ENCODE measurements at places on chromosomes 4 and X.

DNA sequence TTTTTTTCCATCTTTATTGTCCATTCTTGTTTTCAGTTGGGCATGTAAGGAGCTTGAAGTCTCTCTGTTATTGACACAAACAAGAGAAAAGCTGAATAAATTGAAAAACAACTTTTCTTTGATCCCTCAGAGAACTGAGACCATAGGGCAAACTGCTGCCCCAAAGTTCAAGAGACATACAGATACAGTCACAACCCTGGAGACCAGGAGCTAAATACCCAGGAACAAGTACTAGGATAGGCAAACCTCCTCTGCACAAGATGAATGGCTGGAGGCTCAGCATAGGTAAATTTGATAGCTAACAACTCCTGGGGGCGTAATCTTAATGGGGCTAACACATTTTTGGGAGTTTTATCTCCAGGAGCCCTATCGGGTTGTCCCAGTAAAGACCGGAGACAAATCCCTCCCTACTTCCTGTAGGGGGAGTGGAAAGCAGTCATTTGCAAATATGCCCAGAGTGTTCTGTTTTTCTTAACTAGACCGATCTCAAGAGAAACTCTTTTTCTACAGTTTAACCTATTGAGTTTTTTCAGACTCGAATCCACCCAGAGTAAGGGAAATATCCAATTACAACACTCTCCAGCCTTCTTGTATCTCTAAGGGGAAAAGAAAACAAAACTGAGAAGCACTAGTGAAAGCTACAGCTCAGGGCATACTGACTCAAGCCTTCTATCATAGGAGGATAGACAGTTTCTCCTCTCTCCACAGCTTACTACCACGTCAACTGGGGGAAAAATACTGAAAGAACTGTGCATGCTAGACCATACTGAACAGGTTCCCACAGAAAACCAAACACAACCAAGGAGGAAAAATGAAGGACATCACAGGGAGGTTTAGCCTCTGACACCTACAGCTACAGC is 23.1 kb downstream of the MAGEA8 start:
- peak; percentile 42 for DNase-seq

DNA sequence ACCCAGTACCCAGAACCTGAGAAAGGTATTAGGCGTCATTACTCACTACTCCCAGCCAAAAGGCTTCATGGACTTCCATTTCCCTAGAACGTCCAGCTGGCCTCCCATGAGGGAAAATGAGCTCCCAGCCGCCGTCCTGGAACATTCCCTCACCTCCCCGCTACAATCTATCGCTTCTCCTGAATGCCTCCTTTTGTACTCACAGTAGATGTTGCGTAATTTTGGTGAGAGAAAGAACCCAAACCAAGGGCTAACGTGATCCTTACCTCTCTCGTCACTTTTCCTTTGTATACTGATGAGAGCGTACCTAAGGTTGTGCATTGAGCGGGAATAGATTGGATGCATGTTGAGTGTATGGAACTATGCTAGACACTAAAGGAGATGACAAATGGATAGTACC is 161.9 kb downstream of the TENM3 start:
- no peak for DNase-seq

- no peak for DNase-seq
These were observed 29.8 kb downstream of the PRSS12 start for GRCh38 chr4:118322831-118323502.

DNA sequence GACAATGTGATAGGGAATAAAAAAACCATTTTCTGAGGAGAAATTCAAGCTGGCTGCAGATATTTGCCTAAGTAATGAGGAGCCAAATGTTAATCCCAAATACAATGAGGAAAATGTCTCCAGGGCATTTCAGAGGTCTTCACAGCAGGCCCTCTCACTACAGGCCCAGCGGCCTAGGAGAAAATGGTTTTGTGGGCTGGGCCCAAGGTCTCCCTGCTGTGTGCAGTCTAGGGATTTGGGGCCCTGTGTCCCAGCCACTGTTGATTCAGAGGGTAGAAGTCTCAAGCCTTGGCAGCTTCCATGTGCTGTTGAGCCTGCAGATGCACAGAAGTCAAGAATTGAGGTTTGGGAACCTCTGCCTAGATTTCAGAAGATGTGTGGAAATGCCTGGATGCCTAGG is 778.7 kb downstream of the CENPC start:
- DNase-seq: no peak

DNA sequence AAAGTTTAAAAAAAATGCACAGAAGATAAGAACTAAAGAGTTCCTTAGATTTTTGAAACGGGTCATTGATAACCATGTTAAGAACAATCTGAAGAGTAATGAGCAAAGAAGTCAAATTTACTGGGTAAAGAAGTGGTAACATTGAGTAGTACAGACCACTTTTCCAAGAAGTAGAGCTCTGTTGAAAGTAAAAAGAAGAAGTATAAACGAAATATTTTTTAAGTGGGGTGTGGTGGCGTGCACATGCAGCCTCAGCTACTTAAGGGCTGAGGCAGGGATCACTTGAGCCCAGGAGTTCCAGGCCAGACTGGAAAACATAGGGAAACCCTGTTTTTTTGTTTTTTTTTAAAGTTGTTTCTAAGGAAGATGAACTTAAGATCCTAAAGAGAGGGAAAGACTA is 68.5 kb downstream of the UBA6 start:
- no peak for DNase-seq

DNA sequence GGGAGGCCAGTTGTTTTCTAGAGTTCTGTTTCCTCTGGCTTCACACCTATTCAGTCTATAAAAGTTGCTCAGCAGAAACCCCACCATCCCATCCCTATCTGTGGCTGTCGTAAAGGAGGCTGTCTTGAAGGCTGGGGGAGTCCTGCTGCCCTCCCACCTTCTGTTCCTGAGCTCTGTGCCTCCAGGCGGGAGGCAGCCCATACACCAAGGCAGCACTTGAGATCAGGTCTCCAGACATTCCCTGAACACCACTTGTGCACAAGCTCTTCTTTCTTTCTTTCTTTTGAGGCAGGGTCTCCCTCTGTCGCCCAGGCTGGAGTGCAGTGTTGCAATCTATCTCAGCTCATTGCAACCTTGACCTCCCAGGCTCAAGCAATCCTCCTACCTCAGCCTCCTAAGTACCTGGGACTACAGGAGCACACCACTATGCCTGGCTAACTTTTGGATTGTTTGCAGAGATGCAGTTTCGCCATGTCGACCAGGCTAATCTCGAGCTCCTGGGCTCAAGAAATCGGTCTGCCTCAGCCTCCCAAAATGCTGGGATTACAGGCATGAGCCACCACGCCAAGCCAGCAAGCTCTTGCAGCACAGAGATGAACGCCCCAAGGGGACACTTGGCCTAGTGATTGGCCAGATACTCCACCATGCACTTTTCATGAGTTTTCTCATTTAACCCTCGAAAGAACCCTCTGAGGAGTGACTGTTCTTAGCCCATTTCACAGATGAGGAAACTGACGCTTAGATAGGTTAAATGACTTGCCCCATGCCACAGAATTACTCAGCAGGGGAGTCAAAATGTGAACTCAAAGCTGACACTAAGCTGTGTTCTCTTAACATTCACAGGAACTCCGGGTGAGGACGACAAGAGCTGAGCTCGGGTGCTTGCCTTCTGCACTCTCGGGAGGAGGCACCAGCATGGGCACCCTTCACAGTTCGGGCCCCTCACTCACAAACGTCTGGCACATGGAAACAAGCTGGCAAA is 55.8 kb upstream of the ENPP6 start:
- no peak for DNase-seq

GRCh38 chr4:113122066-113122465 is 72.6 kb downstream of the ANK2 start:
- DNase-seq: no peak

DNA sequence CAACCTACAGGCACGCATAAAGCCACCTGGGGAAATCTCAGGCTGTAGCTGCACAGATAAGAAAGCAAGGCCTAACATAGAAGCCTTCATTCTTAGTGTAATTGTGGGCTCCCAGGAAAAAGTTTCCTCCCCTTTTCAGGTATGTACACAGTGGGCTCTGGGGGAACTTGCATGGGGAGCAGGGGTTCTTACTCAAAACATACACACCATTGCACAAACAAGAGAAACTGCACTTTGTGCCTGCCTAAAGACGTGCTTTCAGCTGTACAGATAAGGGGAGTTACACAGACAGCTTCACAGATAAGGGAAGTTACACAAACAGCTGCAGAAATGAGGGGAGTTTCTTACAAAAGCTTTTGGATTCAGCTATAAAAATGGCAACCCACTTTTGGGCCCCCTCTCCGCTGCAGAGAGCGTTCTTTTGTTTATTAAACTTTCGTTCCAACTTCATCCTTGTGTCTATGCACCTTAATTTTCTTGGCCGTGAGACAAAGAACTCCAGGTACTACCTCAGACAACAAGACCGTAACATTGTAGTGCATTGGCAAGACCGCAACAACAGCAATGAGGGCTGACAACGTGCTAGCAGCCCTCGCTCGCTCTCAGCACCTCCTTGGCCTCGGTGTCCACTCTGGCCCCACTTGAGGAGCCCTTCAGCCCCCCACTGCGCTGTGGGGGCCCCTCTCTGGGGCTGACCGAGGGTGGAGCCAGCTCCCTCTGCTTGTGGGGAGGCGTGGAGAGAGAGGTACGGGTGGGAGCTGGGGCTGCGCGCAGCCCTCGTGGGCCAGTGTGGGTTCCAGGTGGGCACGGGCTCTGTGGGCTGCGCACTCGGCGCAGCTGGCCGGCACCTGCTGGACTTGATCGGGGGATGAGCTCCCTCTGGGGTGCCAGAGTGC is 317.5 kb downstream of the RAPGEF2 start:
- DNase-seq: no peak

DNA sequence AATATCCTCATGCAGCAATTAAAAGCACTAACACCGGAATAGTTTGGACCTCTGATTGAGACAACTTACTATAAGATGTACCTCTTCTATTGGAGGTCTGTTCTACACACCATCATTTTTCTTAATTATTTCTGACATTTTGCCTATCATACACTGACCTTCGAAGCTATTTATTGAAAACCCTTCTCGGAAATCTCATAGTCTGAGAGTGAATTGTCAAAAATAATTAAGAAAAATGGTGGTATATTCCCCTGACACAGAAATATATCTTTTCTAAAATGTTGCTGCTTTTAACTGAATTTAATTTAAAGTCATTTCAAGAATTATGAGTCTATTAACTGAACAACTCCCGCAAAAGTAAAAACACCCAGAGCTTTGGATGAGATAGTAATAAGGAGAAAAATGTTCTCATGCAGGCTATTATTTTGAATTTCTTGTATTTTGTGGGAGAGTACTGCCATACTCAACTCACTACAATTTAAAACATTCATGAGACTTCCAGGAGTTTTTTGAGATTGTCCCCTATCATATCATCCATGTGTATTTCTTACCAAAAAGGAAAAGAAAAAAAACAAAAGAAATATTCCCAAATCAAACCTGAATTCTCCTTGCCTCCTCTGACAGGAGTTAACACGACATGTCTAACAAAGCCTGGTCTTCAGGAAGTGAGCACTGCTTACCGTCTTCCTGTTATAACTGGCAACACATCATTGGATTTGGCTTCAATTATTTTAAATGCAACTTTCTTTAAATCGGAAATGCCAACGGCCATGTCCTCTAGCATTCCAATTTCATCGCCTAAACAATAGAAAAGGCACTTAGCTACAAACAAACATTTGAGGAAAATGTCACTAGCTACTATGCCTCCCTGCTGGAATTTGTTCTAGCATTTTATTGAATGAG is 485.3 kb downstream of the IL15 start:
- no peak for DNase-seq

DNA sequence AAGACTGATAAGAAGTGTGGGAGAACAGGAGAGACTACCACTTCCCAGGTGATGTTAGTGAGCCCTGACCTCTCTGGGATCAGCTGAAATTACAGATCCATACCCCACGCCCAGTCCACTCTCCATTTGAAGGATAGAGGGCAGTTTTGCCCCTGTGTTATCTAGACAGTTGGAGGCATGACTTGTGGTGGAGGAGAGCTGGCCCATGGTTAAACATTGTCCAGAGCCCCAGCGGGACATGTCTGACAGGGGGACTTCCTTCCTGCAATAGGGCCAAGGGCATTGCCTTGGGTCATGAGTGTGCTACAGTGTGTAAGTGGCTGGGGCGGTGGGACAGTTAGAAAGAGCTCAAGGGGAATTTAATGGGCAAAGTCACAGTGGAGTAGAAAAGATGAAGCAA is 181.1 kb downstream of the MID1IP1 start:
- no peak for DNase-seq

DNA sequence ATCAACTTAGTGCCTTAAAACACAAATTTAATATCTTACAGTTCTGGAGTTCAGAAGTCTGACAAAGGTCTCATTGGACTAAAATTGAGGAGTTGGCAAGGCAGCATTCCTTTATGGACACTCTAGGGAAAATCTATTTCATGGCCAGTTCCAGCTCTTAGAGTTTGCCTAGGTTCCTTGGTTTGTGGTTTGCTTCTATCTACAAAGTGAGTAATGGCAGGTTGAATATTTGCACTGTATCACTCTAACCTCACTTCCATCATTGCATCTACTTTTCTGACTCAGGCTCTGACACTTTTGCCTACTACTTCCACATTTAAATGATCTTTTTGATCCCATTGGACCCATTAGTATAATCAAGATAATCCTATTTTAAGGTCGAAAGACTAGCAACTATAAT is 64.7 kb upstream of the PCDH10 start:
- no peak for DNase-seq

DNA sequence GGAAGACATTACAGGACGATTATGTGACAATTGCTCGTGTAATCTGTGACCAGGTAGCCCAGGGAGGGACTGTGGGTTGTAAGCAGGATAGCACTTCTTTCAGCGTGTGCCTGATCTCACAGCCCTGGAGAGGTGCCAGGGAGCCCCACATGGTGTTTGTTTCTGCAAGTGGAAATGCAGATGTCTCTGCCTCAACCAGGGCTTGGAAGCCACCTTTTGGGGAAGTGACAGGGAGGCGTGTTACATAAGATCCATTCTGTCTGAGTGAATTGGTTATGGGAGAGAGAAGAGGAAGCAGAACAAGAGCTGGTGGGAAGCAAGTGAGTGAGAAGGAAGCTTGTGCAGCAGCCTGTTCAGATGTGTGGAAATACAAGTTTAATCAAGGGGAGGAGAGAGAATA is 104.5 kb upstream of the GATB start:
- DNase-seq: no peak

- no peak for DNase-seq
These were observed 579.2 kb downstream of the BCOR start for GRCh38 chrX:39518476-39519029.

GRCh38 chrX:122087341-122087740 is 1039.9 kb downstream of the GLUD2 start:
- peak; percentile 53 for DNase-seq

- DNase-seq: no peak
These were observed 1.5 kb upstream of the NDNF start for GRCh38 chr4:121073672-121074381.
